ENCODE measurements at places on chromosomes 6 and 20. TPM values are rescaled to one million over a fixed set of nuclear protein-coding genes. Genes with fewer than 3 reads are reported as not detected.
A peak's percentile ranks its signal among the peaks of the same experiment; 100 is the strongest.

GRCh38 chr6:129440691-129441090 lies 269.3 kb downstream of the ARHGAP18 start:
- no peak for DNase-seq

DNA sequence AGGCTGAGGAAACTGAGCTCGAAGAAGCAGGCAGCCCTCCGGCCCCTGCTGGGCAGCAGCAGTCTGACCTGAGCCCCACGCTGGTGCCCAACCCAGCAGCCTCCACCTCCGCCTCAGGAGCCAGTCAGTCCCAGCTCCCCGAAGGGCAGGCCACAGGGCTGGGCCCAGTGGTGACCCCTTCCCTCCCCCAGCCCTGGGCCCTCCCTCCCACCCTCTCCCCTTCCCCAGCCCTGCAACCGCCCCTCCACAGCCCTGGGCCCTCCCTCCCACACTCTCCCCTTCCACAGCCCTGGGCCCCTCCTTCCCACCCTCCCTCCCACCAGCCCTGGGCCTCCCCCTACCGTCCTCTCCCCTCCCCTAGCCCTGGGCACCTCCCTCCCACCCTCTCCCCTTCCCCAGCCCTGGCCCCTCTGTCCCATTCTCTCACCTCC lies 115.0 kb downstream of the TAF4 start:
- no peak for DNase-seq

DNA sequence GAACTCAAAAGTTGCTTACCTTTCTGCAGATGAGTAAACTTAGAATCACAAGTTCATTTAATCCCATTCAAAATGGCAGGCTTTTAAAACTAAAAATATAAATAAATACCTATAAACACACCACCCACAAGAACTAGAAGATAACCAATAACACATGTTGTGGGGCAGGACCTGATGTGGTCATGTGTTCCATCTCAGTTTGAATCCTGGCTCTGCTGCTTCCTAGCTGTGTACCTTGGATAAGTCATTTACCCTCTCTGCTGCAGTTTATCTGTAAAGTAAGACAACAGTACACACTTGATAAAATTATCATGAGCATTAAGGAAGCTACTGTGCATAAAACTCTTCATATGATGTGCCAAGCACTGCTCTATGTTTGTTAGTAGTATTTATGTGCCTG lies 22.0 kb downstream of the TRIM27 start:
- DNase-seq: no peak

- DNase-seq: no peak
Measured at GRCh38 chr6:167797011-167797471, 29.7 kb upstream of the AFDN start.

DNA sequence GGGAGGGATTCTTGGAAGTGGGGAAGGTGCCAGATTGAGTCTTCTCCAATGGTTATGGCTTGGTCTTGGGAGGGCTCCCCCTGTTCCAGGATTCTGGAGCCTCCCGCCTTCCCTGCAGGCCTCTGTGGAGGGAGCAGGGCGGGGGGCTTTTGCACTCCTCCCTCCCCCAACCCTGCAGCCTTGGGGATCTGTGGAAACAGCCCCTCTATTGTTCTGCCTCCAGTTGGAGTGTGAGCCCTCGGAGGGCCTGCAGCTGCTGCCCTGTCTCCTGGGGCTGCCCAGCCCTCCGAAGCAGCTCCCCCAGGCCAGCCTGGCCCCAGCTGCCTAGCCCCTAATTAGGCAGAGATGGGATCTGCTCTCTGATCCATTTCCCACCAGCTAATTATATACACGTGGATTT lies 14.7 kb downstream of the FAM110A start:
- DNase-seq: no peak

GRCh38 chr6:88989215-88989614 lies 25.8 kb upstream of the RNGTT start:
- DNase-seq: no peak

- no peak for DNase-seq
Measured at GRCh38 chr6:156984178-156984738, 207.1 kb downstream of the ARID1B start.

- DNase-seq: no peak
Measured at GRCh38 chr6:13331516-13332348, 3.4 kb upstream of the TBC1D7 start.

- no peak for DNase-seq
Measured at GRCh38 chr6:47091886-47092668, 49.9 kb upstream of the ADGRF1 start.

DNA sequence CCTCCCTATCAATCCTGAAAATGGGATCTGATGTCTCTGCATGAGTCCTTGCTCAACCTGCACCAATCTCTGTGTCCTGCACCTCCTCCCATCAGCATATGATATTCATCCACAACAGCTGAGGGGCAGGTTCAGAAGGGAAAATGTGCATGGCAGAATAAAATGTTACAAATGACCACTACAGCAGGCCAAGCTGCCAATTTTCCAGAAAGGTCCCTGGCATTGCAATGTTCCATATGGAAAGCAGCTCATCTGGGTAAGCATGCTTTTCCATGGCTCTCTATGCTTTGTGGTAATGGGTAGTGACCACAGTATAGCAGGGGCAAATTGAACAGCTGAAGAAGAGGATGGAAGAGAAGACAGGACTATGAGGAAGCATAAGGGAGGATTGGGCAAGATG lies 841.2 kb upstream of the FLRT3 start:
- no peak for DNase-seq

GRCh38 chr6:35258858-35259193 lies 709 bp upstream of the ZNF76 start:
- peak; percentile 18 for DNase-seq

DNA sequence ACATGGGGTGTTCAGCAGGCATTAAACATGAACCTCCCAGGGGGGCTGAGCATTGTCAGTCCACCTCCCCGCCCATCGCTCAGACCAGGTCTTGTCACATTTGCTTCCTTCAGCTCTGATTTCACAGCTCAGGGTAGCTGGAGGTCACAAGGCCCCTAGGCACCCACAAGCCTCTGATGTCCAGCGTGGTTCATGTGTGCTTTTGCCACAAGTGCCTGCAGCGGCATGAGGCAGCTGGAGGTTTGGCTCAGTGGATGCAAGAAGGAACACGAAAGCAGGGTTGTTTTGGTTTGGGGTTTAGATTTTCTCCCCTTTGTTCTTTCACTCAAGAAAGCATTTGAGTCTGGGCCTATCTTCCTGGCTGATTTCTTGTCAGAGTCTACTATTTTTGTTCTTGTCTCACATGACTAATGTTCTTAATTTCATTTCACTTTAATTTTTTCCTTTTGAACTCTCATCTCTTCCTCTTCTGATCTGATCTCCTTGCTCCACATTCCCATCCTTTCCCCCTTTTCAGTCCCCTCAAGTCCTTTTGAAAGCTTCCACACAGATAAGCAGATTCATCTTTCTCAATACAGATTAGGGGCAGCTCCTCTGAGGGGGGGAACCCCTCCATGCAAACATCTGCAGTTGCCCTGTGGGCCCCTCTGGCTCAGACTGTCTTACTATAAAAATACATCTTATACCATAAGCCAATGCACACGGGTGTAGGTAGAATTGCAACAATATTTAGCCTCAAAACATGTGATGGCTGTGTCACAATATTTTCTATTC lies 68.1 kb upstream of the CEP85L start:
- DNase-seq: no peak

GRCh38 chr6:25167961-25168360 lies 111.2 kb upstream of the CARMIL1 start:
- DNase-seq: no peak

HSD17B8 gene
- 7.7 TPM for total RNA-seq

GRM4 gene
- total RNA-seq: under 0.01 TPM

SLC16A10 gene
- total RNA-seq: under 0.01 TPM

LY6G6C gene
- not detected for total RNA-seq

SNPH gene
- 1.8 TPM for total RNA-seq

OR2J3 gene
- total RNA-seq: not detected
